ENCODE measurements at places on chromosomes 7 and 10.

GRCh38 chr10:120827251-120827875, 23.8 kb upstream of the WDR11 start:
- DNase-seq = no peak

- no peak for DNase-seq
Measured at GRCh38 chr7:68823996-68824780, 774.1 kb upstream of the AUTS2 start.

- no peak for DNase-seq
Measured at GRCh38 chr10:128936392-128936791, 530.6 kb upstream of the MGMT start.

DNA sequence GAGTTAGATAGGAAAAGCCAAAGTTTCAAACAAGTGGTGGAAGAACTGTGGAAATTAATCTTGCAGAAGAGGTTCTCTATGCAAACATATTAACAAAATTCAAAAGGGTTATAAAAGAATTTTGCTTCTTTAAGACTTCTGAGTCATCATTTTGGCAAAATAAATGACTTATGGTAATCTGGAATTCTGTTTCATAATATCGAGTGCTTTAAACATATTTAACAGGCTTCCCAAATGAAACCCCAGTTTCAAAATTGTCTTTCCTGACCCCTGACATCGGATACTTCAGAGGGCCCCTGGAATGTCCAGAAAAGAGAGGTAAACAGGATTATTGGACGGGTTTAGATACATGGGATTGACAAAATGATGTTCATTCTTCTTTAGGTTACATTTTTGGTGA, 444.6 kb downstream of the HTR7 start:
- no peak for DNase-seq

- no peak for DNase-seq
Measured at GRCh38 chr7:75945297-75946168, 30.6 kb downstream of the POR start.

GRCh38 chr10:62655337-62655994, 149.1 kb upstream of the ADO start:
- DNase-seq = no peak

- no peak for DNase-seq
Measured at GRCh38 chr10:1040133-1040532, 8.8 kb downstream of the IDI1 start.

- no peak for DNase-seq
Measured at GRCh38 chr10:34280599-34281374, 534.3 kb downstream of the PARD3 start.

DNA sequence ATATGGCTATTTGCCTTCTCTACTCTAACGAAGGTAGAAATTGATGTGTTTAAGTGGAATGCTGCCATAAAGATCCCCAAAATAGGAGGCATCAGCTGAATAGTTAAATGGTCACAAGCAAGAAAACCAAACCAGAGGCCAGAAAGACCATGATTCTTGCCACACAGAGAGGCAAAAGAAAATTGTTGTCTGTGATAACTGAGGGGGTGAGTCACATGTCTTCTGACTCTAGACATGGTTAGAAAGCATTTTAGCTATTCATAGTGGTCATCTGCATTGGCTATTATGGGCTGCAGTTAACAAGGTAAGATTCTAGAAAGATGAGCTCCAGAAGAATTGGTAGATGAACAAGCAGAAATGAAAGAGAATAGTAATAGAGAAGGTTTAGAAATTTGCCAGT, 361.4 kb upstream of the NPSR1 start:
- DNase-seq = no peak

DNA sequence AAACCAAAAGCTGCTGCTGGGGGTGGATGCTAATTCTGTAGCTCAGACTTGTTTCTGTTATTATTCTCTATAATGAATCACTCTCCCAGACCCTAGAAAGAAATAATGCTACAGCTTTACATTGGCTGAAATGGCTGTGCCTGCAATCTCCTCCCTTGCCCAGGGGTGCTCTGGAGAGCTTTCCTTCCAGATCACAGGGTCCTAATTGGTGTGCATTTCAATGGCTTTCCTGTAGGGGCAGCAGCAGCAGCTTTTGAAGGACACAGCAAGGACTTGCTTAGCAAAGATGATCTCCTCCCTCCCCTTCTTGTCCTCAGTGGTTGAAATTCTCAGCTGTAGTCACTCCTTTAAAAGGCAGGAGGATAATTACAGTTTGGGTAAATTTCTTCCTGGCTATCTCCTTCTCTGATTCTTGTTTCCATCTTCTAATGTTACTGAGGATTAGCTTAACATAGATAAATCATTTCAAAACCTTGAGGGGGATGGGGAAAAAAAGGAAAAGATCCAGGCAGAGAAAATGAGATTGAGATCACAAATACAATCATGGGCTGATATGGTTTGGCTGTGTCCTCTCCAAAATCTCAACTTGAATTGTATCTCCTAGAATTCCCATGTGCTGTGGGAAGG, 120.2 kb upstream of the CTTNBP2 start:
- peak; percentile 79 for DNase-seq

GRCh38 chr10:78471723-78472550, 438.3 kb downstream of the RPS24 start:
- DNase-seq = no peak

- no peak for DNase-seq
Measured at GRCh38 chr10:13608246-13608853, 21.6 kb downstream of the PRPF18 start.

DNA sequence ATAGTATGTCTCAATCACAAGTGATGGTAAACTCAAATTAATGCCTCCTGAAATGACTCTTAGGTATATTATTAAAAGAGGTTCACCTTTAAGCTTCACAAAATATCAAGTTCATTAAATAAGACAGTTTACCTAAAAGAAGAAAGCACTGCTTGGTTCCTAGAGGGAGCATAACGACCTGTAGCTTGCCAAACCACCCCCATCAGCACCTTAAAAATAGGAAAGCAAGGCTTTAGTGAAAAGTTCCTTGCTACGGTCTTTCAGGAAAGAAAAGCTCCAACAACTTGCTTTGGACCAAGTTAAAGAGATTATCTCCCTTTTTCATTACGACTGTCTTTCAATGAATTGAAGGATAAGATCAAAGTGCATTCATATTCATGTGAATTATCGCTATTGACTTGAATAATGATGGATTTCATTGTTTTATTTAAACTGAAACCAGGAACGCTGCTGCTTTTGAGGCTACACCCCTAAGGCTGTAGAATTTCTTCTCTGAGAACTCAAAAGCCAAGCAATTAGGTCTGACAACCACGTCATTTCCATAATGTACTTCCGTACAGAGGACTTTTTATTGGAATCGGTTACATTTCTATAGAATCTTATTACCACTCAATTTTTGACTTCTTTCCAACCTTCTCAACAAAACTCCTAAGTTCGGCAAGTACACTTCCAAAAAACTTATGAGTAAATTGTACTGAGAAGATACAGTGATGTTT, 7.0 kb upstream of the SPAG6 start:
- DNase-seq = peak; percentile 30

DNA sequence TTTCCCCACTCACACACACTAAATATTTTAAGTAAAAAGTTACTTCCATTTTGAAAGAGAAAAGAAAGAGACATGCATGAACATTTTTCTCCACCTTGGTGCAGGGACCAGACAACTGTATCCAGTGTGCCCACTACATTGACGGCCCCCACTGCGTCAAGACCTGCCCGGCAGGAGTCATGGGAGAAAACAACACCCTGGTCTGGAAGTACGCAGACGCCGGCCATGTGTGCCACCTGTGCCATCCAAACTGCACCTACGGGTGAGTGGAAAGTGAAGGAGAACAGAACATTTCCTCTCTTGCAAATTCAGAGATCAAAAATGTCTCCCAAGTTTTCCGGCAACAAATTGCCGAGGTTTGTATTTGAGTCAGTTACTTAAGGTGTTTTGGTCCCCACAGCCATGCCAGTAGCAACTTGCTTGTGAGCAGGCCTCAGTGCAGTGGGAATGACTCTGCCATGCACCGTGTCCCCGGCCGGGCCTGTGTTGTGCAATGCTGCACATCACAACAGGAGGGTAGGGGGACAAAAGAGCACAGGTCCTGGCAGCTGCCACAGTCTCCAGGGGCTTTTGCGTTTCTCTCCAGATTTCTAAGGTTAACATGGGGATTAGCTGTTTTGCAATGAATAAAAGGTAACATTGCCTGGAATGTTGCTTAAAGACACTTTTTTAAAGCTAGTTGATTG, 146.5 kb downstream of the EGFR start:
- no peak for DNase-seq

DNA sequence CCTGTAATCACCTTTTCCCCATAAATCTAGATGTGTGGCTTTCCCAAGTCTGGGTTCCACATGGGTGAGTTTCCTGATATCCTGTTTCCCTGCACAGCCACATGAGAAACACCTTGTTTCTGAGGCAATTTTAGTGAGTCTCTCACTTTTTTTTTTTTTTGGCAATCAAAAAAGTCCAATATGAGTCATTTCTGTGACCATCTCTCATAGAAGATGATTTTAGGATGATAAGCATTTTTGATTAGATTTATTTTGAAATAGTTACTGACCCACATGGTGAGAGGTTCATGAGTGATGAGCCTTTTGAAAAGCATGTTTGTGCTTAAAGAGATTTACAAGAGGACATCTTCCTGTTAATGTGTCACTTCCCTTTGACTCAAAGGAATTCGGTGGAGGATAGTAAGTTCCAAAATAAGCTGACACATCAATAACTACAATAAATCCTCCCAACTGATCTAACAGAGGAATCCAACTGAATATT, 464.0 kb downstream of the INHBA start:
- DNase-seq = no peak

- DNase-seq = no peak
Measured at GRCh38 chr7:15561835-15562234, at the start of gene AGMO. TSS of gene AGMO (minus strand) at chr7:15562015.

DNA sequence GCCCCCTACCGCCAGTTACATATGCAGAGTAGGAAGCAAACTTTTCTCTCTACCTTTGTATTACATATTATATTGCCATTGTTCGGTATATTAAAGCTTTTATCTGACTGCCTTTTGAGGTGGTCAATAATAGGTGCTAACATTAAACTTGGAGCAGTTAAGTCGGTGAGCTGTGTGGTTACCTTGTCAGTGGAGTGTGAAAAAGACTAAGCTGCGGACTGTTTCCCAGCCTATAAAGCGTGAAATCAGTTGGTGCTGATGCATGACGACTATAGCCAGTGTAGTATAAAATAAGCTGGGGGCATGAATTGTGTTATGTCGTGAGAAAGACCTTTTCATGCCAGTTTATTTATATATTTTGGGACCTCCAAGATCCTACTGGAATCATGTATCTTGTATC, 33.7 kb downstream of the R3HCC1L start:
- peak; percentile 87 for DNase-seq

DNA sequence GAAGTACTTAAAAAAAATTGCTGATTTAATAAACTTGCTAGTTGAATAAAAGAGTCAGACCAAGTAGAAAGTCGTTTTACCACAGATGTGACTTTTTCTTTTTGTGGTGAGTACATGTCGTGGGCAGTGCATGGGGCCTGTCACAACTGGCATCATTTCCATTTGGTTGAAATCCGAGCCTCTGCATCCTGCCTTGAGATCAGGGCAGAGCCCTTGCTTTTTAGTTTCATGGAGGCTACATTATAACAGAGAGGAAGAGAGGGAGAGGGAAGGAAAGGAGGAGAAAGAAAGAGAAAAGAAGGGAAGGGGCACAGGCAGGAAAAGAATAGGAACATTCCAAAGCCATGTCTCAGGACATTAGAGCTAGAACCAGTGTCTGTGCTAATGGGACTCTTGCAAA, 20.4 kb upstream of the INSYN2A start:
- no peak for DNase-seq

DNA sequence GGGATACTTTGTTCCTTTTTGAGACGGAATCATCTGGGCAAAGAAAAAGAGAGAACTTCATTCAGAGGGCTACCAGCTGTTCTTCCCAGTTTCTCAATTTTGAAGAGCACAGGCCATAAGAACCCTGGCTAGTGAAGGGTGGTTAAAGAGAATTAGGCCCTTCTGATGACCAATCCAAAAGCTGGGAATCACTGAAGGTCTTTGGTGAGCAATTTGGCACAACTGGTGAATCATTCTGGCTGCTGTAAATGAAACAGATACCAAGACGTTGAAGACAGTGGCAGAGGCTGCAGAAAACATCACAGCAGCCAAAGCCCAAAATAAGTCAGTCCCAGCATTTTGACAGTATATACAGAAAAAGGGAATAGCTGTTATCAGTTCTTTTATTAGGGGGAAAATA, 5.1 kb downstream of the RAPGEF5 start:
- DNase-seq = no peak

DNA sequence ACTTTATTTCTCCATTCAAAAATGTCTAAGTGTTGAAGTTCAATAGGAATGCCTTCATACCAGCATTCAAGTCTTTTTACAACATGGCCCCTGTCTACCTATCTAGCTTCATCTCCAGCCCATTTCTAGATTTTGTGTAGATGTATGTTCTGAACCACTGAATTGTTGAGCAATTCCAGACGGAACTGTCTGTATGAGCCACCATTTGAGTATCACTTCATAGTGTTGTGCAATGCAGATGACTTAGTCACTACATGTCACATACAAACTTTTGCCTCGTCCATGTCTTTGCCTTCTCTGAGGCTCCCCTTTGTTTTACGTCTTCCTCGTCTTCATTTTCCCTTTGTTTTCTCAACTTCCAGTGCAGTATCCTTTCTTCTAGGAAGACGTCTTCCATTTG, 118.1 kb downstream of the INHBA start:
- DNase-seq = no peak

- DNase-seq = no peak
Measured at GRCh38 chr7:37369906-37370305, 78.8 kb downstream of the ELMO1 start.

DNA sequence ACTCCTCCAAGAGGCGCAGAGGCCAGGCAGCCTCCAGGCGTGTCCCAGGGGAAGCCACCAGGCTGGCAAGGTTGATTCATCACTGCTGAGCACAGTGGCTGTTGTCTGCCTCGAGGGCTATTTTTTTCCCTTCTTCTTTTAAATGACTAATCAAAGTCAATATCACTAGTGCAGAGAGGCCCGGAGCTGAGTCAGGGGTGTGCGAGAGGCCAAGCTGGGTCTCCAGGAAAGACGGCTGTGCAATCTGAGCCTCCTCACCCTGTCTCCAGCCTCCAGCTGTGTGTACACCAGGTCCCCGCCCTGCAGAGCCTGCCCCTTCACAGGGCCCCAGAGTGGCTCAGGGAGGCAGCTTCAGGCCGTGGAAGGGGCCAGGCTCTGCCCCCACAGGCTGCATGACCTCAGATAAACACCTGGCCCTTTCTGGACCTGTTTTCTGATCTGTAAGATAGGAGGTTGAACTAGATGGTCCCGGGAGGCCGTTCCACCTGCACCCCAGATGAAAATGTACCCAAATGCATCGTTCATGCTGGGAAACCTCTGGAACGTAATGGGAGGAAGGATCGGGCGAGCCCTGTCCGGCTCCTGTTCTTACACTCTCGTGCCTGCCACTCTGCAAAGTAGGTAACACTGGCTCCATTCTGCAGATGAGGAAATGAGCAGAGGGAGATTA, 3.7 kb downstream of the STX1A start:
- peak; percentile 80 for DNase-seq

All from NAMALWA (cell line).